Stimulated activated CD4-positive, alpha-beta T cell treated with anti-CD3 and anti-CD28 coated beads, TNF-alpha, amount 100 ng/mL, for 48 hours (primary cell): ENCODE measurements at places on chromosomes 11 and 22.

DNA sequence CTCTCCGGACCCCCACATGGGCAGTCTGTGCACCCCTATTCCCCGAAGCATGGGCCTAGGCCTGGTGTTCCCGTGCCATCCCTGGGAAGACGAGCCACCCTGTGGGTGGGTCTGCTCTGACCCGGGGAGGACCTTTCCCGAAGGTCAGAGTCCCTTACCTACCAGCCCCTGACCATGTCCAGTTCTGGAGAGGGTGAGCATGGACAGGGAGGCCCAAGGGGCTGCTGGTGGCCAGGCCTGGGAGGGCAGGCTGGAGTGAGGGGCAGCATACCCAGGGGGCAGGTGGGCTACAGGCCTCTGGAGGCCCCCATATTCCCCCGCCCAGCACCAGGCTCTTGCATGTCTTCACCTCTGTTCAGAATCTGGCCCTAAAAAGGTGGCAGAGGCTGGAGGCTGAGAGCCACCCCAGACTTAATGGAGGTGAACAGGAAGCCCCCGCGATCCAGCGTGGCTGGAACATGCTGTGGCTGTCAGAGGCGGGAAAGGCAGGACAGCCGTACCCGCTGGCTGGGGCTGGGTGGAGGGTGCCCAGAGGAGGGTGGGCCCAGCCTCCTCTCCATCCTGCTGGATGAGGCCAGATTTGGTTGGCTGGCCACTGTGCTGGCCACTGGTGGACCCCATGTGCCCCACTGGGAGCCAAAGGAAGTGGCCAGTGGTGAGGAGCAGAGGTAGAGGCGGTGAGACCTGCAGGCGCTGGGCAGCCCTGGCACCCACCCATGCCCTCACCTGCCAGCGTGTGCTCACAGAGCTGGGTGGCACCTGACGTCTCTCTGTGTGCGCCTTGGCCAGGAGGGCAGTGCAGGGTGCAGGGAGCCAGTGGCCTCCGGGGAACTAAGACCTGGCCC is 11.2 kb upstream of the SYT8 start:
- DNase-seq, result no peak

GRCh38 chr22:49663311-49663711 is 164.4 kb downstream of the BRD1 start:
- no peak for DNase-seq

DNA sequence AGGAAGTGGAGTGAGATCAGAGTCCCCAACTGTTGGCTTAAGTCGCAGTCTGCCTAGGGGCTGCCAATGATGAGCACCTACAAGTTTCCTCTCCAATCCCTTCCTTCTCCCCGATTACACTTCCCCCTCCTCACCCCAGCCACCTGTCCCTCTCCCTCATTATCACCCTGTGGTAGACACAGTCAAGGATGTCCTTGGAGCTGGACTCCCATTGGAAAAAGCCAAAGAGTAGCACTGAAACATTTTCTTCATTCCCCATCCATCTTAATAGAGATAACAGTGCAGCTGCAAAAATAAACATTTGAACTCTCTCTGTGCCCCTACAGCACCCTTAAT is 146.2 kb downstream of the DBX1 start:
- no peak for DNase-seq

DNA sequence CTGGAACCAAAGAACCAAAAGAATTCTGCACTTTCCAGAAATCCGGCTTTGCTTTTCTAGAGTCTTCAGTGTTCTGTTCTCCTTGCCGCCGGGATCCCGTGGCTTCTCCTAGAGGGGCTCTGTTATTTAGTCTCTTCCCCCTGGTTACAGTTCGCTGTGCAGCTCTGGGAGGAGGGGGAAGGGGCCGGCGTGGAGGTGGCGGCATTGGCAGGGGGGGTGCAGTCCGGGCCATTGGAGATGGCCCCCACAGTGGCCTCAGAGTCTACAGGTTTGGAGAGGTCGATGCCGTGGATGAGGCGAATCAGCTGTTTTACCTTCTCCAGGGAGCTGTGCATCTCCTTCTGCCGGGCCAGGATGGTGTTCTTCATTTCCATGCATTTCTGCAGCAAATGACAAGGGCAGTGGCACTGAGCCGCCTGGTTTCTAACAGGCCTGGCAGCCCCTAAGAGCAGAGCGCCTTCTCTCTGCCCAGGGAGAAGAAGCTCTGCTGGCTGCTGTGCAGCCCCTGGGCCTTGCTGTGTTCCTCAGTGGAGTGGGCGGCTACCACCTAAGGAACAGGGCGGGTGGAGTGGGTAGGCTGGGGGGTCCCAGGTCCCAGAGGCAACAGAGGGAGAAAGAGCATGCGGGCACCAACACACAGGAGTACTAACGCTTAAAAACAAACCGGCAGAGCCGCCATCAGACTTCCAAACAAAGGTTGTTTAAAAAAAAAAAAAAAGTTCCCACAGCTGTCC is 11.6 kb downstream of the LARGE2 start:
- DNase-seq, result no peak

DNA sequence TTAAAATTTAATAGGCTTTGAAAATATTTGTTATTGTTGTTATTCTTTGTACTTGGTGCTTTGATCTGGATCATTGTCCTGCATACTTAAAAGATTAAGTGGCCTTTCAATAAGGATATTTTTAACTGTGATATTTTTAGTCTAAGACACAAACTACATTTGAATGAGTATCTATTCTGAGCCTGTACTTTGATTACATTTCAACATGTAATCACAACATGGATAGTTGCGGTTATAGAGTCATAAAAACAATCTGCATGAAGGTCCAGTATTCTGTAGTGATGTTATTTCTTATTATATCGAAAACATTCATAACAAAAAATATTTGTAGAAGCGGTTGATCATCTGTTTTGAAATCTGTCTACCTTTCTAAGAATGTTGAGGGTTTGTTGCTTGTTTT is 58.6 kb downstream of the HIPK3 start:
- no peak for DNase-seq

GRCh38 chr11:83706566-83706965 is 420.4 kb upstream of the CCDC90B start:
- DNase-seq, result no peak

GRCh38 chr22:35306350-35306967 is 6.8 kb downstream of the TOM1 start:
- no peak for DNase-seq

- no peak for DNase-seq
Observed at GRCh38 chr22:35197886-35198285, 59.4 kb upstream of the HMGXB4 start.

GRCh38 chr11:65434667-65435410 is 12.2 kb downstream of the NEAT1 start:
- DNase-seq, result no peak

GRCh38 chr22:44505796-44506354 is 7.8 kb upstream of the RTL6 start:
- no peak for DNase-seq

GRCh38 chr11:70090961-70091381 is 12.9 kb downstream of the ANO1 start:
- no peak for DNase-seq

GRCh38 chr11:17927681-17928343 is 85.0 kb downstream of the SERGEF start:
- no peak for DNase-seq

GRCh38 chr11:71420455-71421241 is 27.5 kb downstream of the DHCR7 start:
- no peak for DNase-seq

DNA sequence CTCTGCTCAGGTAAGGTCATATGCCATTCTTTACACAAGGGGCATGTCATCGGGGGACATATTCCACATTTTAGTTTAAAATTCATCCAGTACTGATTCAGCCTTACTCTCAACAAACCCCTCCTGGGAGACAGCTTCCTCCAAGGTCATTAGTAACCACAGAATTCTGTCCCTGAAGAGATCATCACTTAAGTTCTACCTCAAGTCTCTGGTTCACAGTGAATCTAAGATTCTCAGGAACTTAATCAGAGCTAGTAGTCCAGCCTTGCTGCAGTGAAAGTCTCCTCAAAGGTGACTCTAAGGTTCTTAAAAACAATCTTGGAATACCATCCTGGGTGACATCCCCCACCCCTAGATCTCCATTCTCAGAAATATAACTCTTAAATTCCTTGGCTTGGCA is 18.9 kb upstream of the GDPD4 start:
- DNase-seq, result no peak

DNA sequence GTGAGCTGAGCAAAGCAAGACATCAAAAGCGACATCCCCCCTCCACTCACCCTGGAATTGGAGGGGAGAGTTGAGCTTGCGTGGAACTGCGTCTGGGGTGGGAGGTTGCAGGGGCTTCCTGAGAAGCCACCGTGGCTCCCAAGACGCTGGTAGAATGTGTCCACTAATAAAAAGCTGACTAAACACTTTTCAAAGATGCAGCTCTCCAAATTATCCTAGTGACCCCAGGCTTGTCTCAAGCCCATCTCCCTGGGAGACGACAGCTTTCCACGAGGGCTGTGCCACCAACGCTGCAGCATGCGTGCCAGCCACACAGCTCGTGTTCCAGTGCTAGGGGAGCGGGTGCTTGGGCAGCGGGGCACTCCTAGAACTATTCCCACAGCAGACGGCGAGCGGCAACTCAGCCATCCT is 6.3 kb upstream of the GAL start:
- no peak for DNase-seq

GRCh38 chr11:3200388-3201111 is 18.1 kb downstream of the MRGPRG start:
- DNase-seq, result no peak

- no peak for DNase-seq
Observed at GRCh38 chr11:106001304-106002012, 20.6 kb downstream of the MSANTD4 start.

GRCh38 chr11:113334183-113334582 is 19.8 kb downstream of the TTC12 start:
- no peak for DNase-seq

DNA sequence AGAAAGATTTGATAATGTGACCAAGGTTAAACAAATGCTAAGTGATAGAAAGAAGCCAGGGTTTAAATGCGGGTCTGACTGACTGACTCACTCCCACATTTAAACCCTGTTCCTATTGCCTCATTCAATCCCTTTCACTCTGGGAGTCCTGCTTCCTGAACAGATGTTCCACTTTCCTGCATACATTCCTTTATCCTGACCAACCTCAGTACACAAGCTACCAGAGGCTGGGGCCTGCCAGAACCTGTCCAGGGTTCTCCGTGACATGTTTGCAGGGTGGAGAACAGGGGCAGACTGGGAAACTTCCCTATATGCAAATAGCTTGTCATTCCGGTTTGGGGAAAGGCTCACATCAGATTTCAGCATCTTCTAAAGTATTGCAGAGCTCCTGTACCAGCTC is 3.0 kb upstream of the ANKK1 start:
- DNase-seq, result no peak

DNA sequence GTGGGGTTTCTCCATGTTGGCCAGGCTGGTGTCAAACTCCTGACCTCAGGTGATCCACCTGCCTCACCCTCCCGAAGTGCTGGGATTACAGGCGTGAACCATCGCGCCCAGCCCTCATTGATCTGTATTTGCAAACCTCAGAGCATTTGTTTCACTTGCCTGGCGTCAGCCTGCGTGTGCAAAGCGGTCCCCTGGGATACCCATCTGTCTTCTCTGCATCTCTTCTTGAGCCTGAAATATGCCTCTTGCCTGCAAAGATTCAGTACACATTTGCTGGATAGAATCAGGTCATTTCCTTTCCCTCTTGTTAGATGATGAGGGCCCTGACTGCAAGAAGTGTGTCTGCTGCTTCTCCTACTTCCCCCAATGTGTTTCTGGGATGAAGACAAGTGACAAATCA is 1291.0 kb downstream of the TBC1D22A start:
- DNase-seq, result no peak

DNA sequence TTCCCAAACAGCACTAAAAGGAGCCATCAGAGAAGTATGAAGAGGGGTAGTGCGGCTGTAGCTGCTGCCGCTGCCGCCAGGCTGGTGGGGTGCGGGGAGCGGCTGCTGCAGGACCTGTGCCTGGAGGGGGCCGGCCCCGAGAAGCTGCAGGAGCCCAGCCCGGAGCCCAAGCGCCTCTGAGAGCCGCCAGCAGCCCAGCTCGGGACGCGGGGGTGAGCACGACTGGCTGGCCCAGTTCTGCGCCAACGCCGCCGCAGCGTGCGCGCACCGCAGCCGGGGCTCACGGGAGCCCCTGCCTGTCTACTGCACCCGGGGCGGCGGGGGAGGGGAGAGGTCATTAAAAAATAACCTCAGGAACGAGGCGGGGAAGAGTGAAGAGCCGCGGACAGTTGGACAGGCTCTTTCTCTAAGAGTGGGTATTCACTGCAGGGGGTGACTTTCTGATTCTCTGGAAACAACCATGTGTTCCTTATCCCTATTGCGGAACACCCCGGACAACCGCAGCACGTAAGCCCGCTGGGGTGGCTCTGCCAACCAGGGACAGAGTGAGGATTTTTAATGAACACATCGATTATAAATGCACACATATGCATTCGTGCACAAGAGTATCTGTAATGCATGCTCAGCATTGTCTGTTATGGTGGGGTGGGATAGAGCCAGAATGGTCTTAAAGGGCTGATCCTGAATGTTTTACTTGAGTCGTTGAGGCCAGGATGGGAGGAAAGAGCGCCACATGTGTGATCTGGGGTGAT is 453 bp downstream of the GAS2 start:
- peak; percentile 23 for DNase-seq

GRCh38 chr11:114713756-114714155 is 35.4 kb downstream of the NXPE2 start:
- DNase-seq, result no peak

DNA sequence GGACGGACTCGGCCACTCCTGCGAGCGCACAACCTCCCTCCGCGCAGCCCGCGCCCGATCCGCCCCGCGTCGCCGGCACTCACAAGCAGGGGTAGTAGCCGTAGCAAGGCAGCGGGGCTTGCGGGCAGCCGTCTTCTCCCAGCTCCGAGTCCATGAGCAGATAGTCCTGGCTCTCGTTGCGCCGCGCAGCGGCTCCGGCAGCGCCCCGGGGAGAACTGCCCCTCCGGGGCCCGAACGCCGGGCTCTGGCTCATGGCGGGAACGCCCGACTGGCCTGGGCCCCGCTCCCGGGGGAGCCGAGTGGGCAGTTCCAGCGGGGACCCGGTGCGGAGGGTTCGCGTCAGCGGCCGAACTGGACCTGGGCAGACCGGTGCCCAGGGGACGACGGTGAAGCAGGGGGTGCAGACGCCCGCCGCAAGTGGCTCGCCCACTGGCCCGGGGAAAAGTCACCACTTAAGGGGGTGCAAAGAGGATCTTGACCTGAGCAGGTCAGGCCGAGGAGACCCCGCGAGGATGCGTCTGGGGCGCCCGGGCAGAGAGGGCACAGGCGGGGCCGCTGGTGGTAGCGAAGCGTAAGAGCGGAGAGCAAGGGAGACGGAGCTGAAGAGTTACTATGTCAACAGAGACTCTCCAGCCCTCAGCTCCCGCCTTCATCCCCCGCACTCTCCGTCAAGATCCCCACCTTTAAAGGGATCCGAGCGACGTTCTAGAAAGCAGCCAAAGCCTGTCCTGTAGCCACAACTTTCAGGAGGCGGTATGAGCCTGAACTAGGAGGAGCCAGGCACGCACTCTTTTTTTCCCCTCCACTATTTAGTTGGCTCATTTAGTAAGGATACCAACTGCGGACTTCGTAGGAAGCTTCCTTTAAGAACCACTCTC is at the start of gene TRPC6:
TSS of gene TRPC6 (minus strand) at position 757 of the 878 bp plus-strand sequence. CDS start at position 253, 504 bp downstream.
- DNase-seq, result no peak

- DNase-seq, result no peak
Observed at GRCh38 chr11:1755692-1756561, 5.5 kb upstream of the IFITM10 start.

- no peak for DNase-seq
Observed at GRCh38 chr11:128359515-128359914, 227.8 kb downstream of the ETS1 start.

- DNase-seq, result no peak
Observed at GRCh38 chr22:35458547-35459422, 58.8 kb downstream of the MCM5 start.

- no peak for DNase-seq
Observed at GRCh38 chr11:123065621-123066020, 3.7 kb upstream of the HSPA8 start.

- peak; percentile 12 for DNase-seq
Observed at GRCh38 chr11:102733232-102733875, 8.6 kb upstream of the MMP8 start.
